ENCODE measurements at places on chromosomes 1 and 21.

DNA sequence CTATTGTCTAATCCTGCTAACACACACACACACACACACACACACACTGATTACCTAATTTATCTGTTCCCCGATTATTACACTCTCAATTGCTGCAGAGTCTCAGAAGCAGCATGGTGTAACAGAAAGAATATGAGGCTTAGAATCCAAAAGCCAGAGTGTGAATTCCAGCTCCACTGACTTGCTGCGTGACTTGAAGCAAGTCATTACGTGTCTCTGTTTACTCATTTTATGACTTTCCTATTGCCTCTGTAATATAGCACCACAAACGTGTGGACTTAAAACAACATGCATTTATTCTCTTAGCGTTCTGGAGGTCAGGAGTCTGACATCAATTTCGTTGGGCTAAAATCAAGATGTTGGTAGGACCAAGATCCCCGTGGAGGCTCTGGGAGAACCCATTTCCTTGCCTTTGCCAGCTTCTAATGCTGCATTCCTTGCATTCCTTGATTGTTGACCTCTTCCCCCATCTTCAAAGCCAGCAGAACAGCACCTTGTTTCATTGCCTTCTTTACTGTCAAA is 55.9 kb upstream of the ATP5PO start:
- H3K27me3 ChIP-seq = peaks cover 3% of the 10 kb centered on the region
- peaks cover 40% of the 10 kb centered on the region for H3K4me1 ChIP-seq
- DNase-seq = no peak
- no peak overlapping the region for H3K4me3 ChIP-seq
- no peak overlapping the region for H3K27ac ChIP-seq

DNA sequence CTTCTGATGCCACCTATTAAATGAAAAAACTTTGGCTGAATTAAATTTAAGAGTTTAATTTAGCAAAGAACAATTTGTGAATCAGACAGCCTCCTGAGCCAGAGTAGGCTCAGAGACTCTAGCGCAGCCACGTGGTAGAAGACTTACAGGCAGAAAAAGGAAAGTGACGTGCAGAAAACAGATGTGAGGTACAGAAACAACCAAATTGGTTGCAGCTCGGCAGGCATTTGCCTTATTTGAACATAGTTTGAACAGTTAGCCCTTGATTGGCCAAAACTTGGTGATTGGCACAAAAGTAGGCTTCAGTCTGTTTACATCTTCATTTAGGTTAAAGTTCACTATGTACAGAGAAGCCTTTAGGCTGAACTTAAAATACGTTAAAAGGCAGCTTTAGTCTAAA is 22.9 kb downstream of the TCP10L start:
- H3K4me3 ChIP-seq = no peak overlapping the region
- peaks cover 2% of the 10 kb centered on the region for H3K27me3 ChIP-seq
- no peak for DNase-seq
- peaks cover 24% of the 10 kb centered on the region for H3K36me3 ChIP-seq
- H3K4me1 ChIP-seq = peaks cover 12% of the 10 kb centered on the region

- peak overlapping the region; percentile 82 for H3K27ac ChIP-seq
- H3K4me3 ChIP-seq = no peak overlapping the region
- H3K4me1 ChIP-seq = peaks cover 20% of the 10 kb centered on the region
- no peak for DNase-seq
- H3K27me3 ChIP-seq = peaks cover 24% of the 10 kb centered on the region
Measured at GRCh38 chr1:66286307-66286706, 247.6 kb upstream of the SGIP1 start.

DNA sequence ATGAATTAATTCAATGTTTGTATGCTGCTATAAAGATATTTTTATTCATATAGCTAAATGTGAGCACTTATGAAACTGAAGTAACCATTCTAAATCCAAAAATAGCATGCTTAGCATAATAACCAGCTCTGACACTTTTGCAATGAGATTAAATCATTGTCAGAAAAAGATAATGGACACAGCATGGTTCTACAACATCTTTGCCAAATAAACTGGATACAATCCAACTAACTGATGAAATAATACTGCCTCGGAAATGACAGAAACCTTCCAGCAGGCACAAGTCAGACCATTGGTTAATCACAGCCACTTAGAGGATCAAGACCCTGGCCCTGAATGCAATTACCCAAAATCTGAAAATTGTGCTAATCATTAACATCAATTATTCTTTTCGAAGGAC is 592.7 kb upstream of the ADGRL4 start:
- no peaks in the 10 kb centered on the region for H3K36me3 ChIP-seq
- no peaks in the 10 kb centered on the region for H3K27me3 ChIP-seq
- DNase-seq = no peak
- H3K27ac ChIP-seq = no peak overlapping the region
- no peaks in the 10 kb centered on the region for H3K4me1 ChIP-seq
- H3K4me3 ChIP-seq = no peak overlapping the region

GRCh38 chr1:236727521-236727920 is 41.2 kb downstream of the ACTN2 start:
- no peaks in the 10 kb centered on the region for H3K27me3 ChIP-seq
- H3K36me3 ChIP-seq = no peaks in the 10 kb centered on the region
- DNase-seq = no peak
- no peak overlapping the region for H3K4me3 ChIP-seq

GRCh38 chr21:26916799-26917198 is 50.1 kb downstream of the ADAMTS5 start:
- H3K4me1 ChIP-seq = no peaks in the 10 kb centered on the region
- DNase-seq = no peak
- no peaks in the 10 kb centered on the region for H3K27me3 ChIP-seq
- no peak overlapping the region for H3K27ac ChIP-seq

DNA sequence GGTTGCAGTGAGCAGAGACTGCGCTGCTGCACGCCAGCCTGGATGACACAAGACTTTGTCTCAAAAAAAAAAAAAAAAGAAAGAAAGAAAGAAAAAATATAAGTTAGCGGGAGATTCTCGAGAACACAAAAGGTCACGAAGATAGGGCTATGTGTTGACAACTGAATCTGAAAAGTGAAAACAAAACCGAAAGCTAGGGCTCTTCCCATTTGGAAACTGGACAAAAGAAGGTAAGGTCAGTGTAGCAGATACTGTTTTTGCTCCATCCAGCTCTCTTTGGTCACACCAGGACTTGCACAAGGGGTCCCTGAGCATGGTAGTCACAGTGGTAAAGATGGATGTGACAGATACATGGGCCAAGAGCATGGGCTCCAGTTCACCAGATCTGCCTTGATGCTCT is 60.4 kb upstream of the MAP10 start:
- DNase-seq = no peak
- H3K4me1 ChIP-seq = no peaks in the 10 kb centered on the region
- peaks cover 1% of the 10 kb centered on the region for H3K27me3 ChIP-seq
- H3K36me3 ChIP-seq = peaks cover 3% of the 10 kb centered on the region

DNA sequence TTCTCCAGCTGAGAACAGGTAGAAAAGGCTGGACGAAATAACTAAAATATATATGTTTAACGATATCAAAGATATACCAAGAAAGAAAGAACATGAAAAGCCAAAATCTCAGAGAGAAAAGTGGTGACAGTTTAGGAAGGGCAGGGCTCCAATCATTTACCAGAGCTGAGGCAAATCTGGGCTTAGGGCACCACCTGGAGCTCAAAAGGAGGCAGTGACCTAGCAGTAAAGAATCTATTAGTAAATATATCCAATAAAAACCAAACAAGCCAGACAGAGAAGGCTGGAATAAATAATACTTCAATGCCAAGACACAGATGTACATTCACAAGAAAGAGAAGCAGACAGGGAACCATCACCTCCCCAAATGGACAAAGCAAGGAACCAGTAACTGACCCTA is 43.5 kb downstream of the CHIA start:
- H3K27ac ChIP-seq = no peak overlapping the region
- peaks cover 14% of the 10 kb centered on the region for H3K36me3 ChIP-seq
- H3K4me3 ChIP-seq = no peak overlapping the region
- H3K27me3 ChIP-seq = peaks cover 8% of the 10 kb centered on the region
- DNase-seq = peak; percentile 52

DNA sequence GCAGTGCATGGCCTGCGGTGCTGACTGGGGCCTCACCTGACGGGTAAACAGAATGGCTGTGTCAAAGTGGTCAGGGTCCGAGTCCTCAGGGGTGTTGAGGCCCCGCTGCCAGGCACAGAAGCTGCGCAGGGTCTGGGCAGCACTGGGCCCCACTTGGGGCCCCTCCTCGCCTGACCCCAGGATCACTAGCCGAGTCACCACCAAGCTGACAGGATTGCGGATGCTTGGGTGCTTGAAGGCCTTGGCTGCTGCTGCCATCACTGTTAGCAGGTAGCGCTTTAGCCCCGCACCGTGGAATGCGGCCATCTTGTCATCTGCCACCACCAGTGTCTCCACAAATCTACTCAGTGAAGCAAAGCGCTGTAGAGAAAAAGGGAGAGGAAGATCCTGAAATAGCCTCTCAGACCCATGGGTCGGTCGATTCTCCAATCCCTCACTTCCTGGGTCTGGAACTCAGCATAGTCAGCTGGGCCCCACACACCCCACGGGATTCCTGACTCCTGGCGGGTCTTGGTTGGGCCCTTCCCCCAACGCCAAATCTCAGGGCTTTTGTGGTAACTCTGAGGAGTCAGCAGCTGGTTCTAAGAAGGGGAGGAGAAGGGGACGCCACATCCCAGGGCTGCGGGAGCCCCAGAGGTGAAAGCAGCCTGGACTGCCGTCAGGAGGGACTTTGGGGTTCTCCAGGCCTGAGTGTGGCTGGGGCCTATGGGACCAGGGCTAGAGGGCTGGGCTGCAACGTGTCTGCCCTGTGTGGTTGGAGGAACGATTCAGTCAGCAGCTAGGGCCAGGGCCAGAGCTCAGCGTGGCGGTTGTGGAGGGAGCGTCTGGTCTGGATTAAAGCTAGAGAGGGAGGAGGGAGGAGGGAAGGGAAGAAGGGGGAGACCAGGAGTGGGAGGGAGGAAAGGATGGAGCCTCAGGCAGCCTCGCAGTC is 2.1 kb downstream of the ADAMTS4 start:
- no peak overlapping the region for H3K4me3 ChIP-seq
- H3K27ac ChIP-seq = no peak overlapping the region
- DNase-seq = no peak
- peaks cover 63% of the 10 kb centered on the region for H3K4me1 ChIP-seq
- H3K36me3 ChIP-seq = no peaks in the 10 kb centered on the region
- H3K27me3 ChIP-seq = peaks cover 4% of the 10 kb centered on the region

DNA sequence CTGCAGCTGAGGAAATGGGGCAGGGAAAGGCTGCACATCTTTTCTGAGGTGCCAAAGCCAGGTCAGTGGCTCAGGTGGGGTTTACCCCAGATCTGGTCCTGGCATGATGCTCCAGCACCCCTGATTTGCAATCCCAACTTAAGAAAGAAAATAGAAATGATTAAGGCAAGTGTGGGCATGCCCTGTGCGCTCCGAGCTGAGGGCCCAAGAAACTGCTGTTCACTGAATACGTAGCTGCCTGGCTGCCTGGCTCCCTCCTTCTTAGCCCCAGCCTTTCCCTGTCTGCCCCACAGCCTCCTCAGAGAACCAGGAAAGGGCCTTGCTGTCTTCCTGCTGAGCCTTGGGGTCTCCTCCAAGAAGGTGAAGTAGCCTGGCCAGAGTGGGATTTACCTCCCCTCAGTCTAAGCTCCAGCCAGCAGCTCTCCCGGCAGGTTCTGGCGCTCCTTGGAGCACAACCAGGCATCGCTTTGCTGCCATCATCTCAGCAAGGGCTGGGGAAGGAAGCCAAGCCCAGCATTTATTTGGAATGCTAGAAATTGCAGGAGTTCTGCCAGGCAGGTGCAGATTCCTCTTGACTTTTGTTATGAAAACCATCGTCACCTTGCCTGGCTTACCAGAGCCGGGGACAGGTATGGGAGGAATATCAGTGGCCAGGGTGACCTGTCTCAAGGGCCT is 51.3 kb upstream of the SELENON start:
- H3K27me3 ChIP-seq = no peaks in the 10 kb centered on the region
- peaks cover 5% of the 10 kb centered on the region for H3K36me3 ChIP-seq
- H3K4me1 ChIP-seq = no peaks in the 10 kb centered on the region
- H3K27ac ChIP-seq = no peak overlapping the region

DNA sequence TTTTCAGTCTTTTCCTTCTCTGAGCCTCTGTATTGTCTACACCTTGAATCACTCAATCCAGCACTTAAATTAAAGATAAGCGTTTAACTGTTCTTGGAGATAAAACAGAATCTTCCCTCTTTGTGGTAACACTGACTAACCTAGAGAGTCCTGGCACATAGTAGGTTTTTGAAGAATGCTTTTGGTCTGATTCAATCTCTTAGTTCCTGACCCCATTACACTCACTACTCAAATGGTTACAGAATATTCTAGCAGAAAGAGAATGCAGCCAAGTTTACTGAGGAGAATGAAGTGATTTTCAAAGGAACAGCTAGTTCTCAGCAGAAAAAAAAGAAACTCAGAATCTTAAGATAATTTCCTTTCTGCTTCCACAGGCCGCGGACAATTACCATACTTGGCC is 309.2 kb upstream of the PRMT6 start:
- H3K27me3 ChIP-seq = no peaks in the 10 kb centered on the region
- H3K27ac ChIP-seq = no peak overlapping the region
- DNase-seq = no peak
- no peaks in the 10 kb centered on the region for H3K36me3 ChIP-seq

- H3K27me3 ChIP-seq = no peaks in the 10 kb centered on the region
- no peak overlapping the region for H3K27ac ChIP-seq
- peaks cover 75% of the 10 kb centered on the region for H3K36me3 ChIP-seq
Measured at GRCh38 chr1:160293020-160293968, 8.4 kb upstream of the PEX19 start.

GRCh38 chr1:83819436-83819835 is 179.5 kb downstream of the TTLL7 start:
- H3K4me3 ChIP-seq = no peak overlapping the region
- peaks cover 3% of the 10 kb centered on the region for H3K27me3 ChIP-seq
- DNase-seq = no peak
- H3K27ac ChIP-seq = no peak overlapping the region
- no peaks in the 10 kb centered on the region for H3K36me3 ChIP-seq

- H3K4me3 ChIP-seq = no peak overlapping the region
- no peak for DNase-seq
- H3K36me3 ChIP-seq = peaks cover 18% of the 10 kb centered on the region
- no peaks in the 10 kb centered on the region for H3K27me3 ChIP-seq
Measured at GRCh38 chr1:52444463-52444862, 40.1 kb downstream of the PRPF38A start.

DNA sequence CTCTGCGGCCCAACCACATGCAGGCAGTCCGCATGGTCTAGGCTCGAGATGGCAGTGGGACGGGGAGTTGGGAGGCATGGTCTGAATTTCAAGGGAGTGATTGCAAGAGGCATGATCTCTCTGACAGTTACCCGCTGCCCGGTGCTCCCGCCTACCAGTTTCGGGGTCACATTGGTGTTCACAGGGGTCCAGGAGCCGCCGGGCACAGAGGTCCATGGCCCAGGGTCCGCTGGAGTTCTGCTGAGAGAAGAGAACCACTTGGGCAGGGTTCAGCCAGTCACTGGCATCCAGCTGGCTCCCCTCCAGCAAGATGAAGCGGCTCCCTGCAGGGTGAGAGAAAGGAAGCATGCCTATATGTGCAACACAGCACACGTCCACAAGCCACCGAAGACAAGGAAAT is 141.3 kb downstream of the ASTN1 start:
- H3K4me3 ChIP-seq = no peak overlapping the region
- H3K4me1 ChIP-seq = no peaks in the 10 kb centered on the region
- DNase-seq = no peak
- H3K27ac ChIP-seq = no peak overlapping the region
